Substantia nigra (tissue), 51 donors: ENCODE measurements at places on chromosomes 1 and 21.

- no peak for DNase-seq
Measured at GRCh38 chr1:41773144-41773591, 145.6 kb downstream of the HIVEP3 start.

GRCh38 chr1:11301601-11302000, 28.6 kb downstream of the UBIAD1 start:
- DNase-seq: no peak

DNA sequence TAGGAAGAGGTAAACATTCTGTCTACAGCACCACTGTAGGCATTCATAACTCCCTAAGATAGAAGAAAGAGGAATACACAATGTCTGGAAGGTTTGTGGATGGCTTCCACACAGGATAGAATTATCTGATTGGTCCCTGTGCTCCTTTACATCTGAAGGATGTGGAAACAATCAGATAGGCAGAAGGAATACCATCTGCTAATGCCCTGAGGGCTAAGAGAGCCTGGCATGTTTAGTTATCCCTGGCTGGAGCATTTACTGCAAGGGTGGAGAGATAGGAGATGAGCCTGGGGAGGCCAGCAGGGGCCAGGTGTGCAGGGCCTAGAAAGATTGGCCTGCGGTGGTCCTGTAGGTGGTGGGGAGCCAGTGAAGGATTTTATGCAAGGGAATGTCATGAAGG, 8.6 kb upstream of the ACBD3 start:
- no peak for DNase-seq

DNA sequence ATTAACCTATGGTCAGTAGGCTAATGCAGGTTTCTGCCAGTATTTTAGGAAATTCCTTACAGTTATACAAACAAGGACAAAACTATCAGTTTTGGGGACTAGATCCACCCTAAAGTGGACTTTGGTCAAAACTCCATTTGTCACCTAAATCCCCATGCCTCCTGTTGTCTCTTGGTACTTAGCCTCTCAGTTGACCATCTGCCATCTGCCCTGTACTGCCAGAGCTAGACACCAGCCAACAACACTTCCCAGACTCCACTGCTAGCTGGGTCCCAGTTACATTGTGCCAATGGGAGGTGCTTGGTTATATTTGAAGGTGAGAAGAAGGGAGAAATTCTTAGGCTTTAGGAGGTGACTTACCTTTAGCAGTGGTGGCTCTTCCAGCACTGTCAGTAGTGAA, 17.0 kb upstream of the BSDC1 start:
- no peak for DNase-seq

- DNase-seq: no peak
Measured at GRCh38 chr1:43619314-43619790, 30.6 kb upstream of the KDM4A start.

DNA sequence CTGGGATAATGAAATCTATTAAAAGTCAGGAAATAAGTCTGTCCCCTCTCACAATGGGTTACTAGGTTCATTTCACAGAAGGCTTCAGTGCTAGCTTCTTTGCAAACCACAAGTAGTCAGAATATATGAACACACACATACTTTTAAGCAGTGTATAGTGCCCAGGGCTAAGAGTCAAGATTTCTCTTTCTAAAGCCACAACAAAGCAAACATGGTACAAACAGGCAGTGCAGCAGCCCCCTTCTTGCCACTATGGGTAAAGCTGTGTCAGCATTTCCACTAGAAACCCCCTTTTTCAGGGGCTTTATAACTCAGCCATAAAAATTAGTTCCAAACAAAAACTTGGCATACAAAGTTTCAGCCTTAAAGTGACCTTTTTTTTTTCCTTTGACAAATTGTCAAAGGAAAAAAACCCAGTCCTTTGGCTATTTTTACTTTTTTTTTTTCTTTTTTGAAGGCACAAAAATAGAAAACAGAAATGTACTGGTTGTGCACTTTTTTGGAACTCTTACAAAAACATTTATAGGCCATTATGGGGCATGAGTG, 315.4 kb downstream of the LMO4 start:
- no peak for DNase-seq

- DNase-seq: no peak
Measured at GRCh38 chr1:214650664-214651063, 47.7 kb downstream of the CENPF start.

GRCh38 chr1:91564888-91565701, 64.4 kb downstream of the CDC7 start:
- no peak for DNase-seq

DNA sequence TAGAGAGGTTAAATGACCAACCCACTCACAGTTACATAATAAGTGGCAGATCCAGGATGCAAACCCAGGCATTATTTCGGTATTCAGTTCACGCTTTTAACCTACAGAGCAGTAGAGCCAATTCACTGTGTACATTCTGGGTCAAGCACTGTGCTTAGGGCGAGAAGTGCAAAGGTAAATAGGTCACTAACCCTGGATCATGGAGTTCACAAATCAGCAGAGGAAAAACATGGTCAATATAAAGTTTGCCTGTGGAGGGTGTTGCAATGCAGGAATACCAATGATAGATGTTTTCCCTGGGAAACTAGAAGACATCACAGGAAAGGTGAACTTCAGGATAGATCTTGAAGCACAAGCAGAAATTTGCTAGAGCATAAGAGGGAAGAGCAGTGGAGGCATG, 253.4 kb upstream of the NFIA start:
- DNase-seq: no peak

- no peak for DNase-seq
Measured at GRCh38 chr1:5273280-5274003, 619.0 kb downstream of the AJAP1 start.

DNA sequence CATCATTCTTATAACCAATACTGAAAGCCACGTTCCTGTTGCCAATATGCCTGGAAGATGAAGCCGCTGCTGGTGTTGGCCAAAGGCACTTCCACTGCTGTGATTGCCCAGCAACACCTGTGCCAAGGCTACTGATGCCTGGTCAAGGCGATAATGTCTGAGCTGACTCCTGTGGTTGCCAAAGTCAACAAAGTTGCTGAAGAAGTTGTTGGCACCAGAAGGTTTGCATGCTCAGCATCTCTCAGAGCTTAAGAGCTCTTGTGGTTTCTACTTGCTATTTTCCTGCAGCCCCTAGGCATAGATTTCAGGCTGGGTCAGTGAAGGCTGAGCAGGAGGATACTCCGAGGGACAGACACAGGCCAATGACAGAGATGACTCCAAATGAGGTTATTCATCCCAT, 63.4 kb upstream of the RAB3GAP2 start:
- DNase-seq: no peak

DNA sequence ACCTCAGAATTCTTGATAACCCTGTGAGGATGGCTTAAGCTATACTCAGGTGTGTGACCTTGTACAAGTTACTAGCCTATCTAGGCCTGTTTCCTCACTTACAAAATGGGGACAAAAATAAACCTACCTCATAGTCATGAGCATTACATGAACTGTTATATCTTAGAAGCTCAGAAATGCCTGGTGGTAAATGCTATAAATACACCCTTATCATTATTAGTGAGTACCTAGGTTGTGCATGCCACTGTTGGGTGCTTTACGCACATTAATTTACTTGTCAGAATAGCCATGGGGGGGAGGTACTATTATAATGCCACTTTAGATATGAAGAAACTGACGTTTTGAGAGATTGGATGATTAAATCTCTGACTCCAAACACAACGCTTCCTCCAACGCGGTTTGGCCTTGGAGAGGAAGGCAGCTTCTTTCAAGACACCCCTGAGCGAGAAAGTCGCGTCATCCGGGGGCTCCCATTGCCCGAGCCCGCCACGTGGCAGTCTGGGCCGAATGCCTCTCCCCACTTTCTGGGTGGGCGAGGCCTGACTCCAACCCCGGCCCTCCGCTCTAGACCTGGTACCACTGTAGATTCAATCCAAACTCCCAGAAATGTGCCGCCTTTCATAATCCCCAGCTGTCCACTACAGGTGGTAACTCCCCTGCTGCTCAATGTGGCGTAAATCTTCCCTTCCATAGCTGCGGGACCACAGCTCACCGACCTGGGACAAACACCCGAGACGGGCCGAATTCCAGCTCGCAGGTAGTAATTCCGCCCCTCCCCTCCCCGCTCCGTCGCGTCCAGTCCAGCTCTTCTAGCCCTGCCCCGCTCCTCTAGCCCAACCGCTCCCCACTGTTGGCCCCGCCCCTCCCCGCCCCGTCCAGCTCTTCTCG, 771 bp upstream of the RAD54L start:
- no peak for DNase-seq

- no peak for DNase-seq
Measured at GRCh38 chr1:21165646-21166045, 11.1 kb downstream of the EIF4G3 start.

DNA sequence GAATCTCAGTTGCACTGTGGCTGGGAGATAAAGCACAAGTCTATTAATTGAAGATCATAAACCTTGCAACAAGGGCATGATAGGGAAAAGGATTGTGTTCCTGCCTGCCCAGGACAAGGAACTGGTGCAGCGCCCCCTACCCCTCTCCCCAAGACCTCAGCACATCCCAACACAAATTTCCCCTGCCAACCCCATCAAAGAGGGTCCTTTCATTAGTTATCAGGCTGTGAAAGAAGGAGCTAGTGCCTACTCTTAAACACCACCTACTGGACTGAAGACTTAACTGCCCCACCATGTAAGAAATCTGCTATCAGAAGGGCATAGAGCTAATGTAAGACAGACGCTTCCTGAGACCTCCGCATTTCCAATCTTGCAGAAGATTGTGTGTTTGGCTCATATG, 372.6 kb downstream of the AGBL4 start:
- DNase-seq: no peak

- no peak for DNase-seq
Measured at GRCh38 chr1:25682059-25682601, 65.5 kb downstream of the MAN1C1 start.

DNA sequence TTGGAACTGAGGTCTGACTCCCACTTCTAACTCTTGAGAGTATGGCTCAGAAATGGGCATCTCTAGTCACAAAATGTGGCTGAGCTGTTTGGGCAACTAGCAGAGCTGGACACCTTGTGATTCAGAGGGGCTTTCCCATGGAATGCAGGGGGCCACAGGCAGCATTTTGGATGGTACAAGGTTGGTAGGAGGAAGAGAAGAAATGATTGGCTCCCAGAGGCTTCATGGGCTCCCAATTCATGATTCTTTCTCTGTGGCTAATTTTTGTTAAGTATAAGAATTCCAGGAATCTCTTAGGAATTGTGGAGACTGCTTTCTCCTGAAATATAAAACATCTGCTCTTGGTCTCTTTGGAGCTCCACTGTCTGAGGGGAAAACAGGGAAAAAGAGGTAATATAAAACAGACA, 49.7 kb downstream of the PBX1 start:
- no peak for DNase-seq

GRCh38 chr1:45348020-45348419, 7.8 kb upstream of the MUTYH start:
- no peak for DNase-seq

GRCh38 chr1:68359045-68359444, 90.7 kb downstream of the RPE65 start:
- DNase-seq: no peak

- DNase-seq: no peak
Measured at GRCh38 chr1:9770298-9770697, 53.5 kb downstream of the CLSTN1 start.

GRCh38 chr1:9590201-9590600, 1.5 kb downstream of the TMEM201 start:
- no peak for DNase-seq

- no peak for DNase-seq
Measured at GRCh38 chr1:183103147-183103546, 79.9 kb downstream of the LAMC1 start.

GRCh38 chr1:8676072-8676471, 141.4 kb downstream of the RERE start:
- DNase-seq: no peak

DNA sequence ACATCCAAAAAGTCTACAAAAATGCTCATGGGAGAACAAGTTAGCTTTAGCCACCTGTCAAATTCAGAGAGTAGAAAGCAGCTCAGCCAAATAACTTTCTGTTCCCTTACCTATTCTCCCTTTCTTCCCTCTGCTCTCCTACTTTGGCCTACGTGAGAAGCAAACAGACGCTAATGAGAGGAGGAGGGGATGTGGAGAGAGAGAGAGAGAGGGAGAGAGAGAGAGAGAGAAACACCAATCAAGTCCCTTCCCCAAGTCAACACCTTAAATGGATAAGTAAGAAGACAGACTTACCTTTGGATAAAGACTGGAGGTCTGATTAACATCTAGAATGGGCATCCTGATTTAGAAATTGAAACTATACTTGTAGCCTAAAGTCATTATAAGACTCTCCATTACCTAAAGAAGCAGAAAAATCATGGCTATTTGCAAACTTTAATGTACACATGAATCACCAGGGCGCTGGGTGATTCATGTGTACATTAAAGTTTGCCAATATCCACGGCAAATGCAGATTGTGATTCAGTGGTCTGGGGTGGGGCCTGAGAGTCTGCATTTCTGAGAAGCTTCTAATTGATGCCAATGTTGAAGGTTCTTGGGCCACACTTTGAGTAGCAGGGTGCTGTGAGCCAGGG, 13.1 kb upstream of the DUSP12 start:
- DNase-seq: no peak

DNA sequence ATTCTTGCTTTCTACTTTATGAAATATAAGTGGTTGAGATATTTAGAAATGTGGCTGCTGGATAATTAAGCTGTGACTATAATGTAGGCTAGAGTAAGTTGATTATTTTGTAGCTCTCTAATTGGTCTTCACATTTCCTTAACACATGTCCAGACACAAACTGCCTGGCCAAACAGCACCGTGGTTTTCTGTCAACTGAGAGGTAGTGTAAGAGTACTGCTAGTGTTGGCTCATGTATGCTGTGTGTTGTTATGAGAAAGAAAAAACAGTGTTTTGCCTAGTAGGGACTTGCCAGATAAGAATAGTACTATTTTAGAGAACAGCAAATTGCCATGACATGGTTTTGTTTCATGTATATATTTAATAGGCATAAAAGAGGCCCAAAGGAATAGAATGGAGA, 37.1 kb downstream of the TMED5 start:
- no peak for DNase-seq

DNA sequence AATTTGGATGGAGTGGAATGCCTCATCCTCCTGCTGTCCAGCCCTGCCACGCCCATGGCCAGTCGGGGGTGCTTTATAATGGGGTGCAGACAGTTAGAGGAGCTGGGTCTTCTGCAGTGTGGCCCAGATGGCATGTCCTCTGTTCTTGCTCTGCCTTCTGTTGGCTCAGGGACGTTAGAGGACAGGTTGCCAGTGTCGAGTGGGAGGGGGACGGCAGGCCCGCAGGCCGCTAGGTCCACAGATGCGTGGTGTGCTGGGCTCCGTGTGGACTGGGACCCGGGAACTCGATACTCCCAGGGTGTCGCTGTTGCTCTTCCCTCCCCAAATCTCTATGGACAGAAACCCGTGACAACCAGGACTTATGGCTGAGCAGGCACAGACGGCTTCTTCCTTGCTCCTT, 33.3 kb downstream of the SIM2 start:
- no peak for DNase-seq

- DNase-seq: no peak
Measured at GRCh38 chr1:30649321-30649991, 73.9 kb downstream of the MATN1 start.
